NCI-H82 (cell line): ENCODE measurements at places on chromosomes 6 and 20.

- DNase-seq = peak; percentile 84
Observed at GRCh38 chr6:158817728-158818580, 1.2 kb downstream of the EZR start.

DNA sequence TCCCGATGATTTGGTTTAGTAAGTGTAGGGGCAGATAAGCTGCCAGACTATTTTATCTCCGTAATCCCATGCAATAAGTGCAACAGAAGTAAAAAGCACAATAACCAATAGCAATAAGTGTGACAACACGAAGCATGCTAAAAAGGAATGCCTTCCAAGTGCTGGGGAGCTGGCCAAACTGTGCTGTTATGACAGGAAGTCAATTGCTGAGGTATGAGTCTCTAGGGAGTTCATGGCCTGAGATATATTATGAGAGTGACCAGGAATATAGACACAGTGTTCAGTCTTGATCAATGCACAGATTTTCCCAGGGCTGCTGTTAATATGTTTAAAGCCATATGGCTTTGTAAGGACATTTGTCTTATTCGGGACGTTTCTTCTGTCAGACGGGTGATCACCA, 10.5 kb upstream of the ANGPT4 start:
- DNase-seq = no peak

DNA sequence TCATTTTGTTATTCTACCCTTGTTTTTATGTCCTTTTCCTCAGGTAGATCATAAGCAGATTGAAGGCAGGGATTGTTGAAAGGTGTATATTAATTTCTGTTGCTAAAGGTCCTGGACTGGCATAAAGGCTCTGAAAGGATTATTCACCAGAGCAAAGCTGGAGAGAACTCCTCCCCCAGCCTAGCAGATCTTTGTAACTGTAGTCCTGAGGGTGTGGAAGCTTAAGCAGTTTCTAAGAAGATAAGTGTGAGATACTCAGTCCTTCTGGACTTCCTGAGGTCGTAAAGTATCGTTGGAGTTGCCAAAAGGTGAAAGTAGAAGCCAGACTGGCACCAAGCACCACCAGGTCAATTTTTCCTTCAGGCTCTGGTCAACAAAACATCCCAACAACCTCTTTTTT, 24.2 kb downstream of the CGA start:
- DNase-seq = peak; percentile 54

GRCh38 chr20:15570156-15570555, 1003.1 kb downstream of the KIF16B start:
- no peak for DNase-seq

GRCh38 chr20:44118185-44119033, 68.6 kb downstream of the JPH2 start:
- DNase-seq = no peak

- no peak for DNase-seq
Observed at GRCh38 chr6:132235596-132236280, 165.5 kb downstream of the MOXD1 start.

- peak; percentile 51 for DNase-seq
Observed at GRCh38 chr20:48608756-48609155, 219.0 kb downstream of the PREX1 start.

DNA sequence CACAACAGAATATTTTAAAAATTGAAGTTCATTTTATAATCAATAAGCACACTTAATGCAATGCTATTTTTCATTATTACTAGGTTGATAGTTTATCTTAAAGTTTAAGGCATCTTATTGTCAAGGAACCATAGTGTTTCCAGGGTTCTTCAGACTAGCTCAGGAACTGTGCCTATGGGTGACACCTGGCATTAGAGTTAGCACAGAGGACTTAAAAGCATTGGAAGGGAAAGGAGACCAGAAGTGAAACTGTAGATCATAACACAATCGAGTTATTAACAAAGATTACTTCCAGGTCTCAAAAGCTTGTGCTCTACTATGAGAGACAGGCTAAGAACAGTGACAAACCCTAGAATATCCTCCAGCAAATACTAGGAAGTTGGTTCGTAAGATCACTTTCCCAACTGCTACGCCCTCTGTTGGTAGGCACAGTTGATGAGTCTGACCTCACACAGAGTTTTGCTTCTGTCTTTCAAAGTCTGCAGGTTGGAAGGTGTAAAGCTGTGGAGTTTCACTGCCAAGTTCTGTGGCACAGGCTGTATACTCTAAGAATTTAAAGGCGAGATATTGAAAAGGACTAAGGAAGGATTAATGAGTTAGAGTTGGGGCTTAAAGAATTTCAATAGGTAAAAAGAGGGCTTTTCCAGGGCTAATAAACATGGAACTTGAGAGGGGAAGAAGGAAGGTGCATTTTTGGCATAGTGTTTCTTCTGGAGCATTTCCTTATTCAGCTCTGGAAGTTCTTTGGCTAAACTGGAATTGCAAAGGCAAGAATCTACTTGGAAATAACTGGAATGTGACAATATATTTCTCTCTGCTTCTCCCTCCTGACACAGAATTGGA, 531.3 kb upstream of the JAG1 start:
- peak; percentile 81 for DNase-seq

DNA sequence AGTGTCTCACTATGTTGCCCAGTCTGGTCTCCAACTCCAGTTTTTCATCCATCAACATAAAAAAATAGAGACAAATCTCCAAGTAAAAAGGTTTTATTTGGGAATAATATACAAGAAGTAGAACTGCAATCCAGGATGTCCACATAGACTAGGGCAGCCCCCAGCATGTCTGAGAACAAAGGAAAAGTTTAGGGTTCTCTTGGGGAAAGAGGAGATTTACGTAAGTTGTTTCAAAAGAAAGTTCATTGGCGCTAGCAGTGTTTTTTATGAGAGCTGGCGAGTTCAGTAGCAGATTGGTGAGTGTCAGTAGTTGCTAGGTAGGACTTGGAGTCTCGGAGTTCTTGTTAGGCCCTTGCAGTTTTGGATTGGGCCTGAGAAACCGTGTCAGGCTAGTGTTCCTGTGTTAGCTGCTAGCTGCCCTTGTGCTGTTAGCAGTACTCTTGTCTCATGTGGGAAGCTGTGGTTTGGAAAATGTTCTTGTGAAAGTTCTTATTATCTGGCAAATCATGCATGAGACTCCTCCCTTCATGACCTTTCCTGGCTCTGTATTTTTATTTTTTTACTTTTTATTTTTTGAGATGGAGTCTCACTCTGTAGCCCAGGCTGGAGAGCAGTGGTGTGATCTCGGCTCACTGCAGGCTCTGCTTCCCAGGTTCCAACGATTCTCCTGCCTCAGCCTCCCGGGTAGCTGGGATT, 24.7 kb downstream of the TTLL9 start:
- peak; percentile 41 for DNase-seq

GRCh38 chr20:15708984-15709598, 864.2 kb downstream of the KIF16B start:
- DNase-seq = peak; percentile 23

- DNase-seq = peak; percentile 18
Observed at GRCh38 chr6:11055127-11055627, 11.1 kb upstream of the ELOVL2 start.

GRCh38 chr6:116004841-116005815, 55.6 kb downstream of the FRK start:
- DNase-seq = no peak

DNA sequence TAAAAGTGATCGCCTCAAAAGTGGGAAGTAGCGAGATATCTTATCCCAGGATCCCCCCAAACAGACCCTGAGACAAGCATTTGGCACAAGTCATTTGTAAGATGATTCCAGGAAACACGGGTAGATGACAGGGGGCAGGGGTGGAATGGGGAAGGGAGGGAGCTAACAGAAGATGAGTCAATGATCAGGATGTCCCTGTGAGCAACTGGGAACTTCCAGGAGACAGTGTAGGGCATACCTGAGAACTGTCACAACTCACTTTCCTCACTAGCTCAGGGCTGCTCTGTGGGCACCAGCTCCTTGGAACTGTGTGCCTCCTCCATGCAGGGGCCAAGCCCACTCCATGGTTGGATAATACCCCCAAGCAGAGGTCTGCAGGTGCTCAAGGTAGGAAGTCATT, 38.5 kb upstream of the VSX1 start:
- no peak for DNase-seq

GRCh38 chr6:90044182-90044832, 150.0 kb downstream of the GJA10 start:
- DNase-seq = peak; percentile 2

DNA sequence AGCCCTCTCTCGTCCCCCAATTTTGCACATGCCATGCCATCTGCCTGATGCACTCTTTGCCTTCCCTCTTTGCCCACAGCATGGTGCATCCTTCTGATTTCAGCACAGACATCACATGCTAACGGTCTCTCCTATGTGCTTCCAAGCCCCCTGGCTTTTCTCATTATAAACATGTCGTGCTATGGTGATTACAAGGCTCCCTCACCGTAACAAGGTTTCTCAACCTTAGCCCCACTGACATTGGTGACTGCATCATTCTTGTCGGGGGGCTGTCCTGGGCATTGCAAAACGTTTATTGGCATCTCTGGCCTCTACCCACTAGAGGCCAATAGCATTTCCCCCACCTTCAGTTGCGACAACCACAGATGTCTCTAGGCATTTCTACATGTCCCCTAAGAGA, 187.2 kb downstream of the TFAP2C start:
- DNase-seq = no peak

- peak; percentile 42 for DNase-seq
Observed at GRCh38 chr6:21664314-21665109, 71.0 kb downstream of the SOX4 start.

DNA sequence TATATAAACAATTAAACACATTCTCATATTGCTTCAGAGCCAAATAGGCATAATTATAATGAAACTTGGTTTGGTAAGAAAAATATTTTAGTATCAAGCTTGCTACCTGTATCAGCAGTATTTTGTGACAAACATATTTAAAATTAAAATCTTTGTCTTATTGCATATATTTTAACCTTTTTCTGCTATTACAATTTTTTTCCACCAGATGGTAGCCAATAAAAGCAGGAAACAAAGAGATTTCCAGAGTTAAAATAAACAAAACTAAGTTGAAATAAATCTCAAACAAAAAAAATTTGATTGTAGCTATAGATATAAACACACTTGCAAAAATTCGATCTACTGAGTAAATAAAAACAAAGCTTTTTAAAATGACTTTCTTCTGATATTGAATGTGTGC, 491.3 kb upstream of the GJE1 start:
- no peak for DNase-seq

DNA sequence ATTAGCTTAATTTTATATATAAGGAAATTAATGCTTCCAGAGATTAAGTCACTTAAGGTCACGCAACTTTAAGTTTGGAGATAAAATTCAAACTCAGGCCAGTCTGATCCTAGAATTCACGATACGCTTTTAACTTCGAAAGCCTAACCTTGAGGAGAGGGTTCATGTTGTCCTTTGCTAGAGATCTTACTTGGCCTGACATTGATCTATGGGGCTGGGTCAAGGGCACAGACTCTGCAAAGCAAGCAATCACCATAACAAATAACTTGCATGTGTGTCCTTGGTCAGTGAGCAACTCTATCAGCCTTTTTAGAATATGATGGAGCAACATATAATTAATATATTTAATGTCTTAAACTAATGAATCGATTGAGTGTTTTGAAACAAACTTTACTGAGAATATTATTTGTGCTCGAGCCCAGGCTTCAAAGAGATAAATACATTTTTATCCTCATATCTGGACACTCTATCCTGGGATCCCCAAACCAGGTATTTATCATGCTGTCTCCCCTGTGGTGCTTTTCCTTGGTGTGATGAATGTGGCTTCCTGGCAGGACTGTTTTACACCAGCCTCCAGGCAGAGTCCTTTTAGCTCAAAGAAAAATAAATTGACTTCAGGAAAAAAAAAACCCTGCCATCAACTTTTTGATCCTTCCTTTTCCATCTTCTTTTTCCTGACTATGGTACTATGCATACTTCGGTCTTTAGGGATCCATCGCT, 29.1 kb downstream of the RPS12 start:
- no peak for DNase-seq

- DNase-seq = no peak
Observed at GRCh38 chr6:139398658-139399057, 24.2 kb upstream of the CITED2 start.

GRCh38 chr6:44699082-44699481, 311.6 kb downstream of the CDC5L start:
- no peak for DNase-seq

DNA sequence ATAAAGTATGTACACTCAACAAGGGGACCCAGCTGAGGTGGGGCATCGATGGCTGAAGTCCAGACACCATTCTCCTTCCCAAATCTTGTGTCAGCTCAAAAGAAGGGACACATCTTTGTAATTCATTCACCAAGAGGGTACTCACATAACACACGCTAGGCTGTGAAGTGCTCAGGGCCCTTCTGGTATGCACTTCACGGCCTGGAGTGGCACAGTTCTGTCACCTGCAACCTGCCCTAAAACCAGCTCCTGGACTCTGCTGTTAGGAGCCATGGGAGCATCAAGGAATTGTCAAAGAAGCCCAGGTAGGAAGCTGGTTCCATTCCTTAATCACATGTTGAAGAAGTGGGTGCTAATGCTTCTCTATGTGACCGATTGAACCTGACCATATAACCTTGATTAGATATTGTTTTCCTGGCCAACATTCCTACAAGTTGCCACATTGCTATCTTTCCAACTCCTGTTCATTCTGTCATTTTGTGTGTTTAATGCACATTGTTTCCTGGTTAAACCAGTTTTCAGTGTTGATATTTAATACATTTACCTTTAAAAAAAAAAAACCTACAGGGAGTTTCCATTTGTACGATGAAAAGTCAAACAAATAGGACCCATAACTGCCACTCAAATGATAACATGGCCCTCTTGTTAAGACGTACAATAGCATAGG, 127.3 kb downstream of the TNFRSF21 start:
- no peak for DNase-seq

DNA sequence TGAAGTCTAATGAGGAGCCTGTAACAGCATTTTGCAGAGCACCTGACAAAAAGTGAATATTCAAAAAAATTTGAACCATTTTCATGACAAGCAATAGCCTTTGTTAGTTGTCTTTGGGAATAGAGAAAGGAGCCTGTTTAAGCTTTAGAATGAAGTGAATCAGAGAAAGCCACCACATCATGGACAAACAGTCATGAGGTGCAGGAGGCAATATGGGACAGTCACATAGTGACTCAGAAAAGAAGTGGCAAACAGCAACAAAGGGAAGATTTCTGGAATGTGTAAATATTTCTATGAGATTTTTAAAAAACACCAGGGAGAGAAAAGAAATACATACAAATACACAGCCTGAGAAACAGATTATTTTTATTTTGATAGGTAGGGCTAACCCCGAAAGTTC, 6.6 kb downstream of the KLHL31 start:
- no peak for DNase-seq

DNA sequence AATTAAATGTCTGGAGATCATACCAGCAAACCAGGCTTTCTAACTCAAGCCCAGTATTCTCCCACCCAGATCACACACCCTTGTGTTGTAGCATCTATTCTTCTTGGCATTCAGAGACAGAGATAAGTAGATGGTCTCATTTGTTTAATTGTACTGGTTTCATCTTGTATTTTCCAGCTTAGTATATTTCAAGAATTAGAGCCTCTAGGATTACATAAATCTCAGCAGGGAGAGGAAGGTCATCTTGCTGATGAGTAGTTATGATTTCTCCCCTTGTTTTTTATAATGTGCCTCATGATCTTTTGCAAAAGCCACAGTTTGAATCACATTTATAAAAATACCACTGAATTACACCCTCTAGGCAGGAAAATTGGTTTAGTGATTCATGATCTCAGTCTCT, 106.6 kb upstream of the NRSN1 start:
- peak; percentile 41 for DNase-seq
